A549 treated with CpdA at 1 μM for 4 hours (cell line): ENCODE measurements at places on chromosomes 2 and 18. TPM values are rescaled to one million over a fixed set of nuclear protein-coding genes. Genes with fewer than 3 reads are reported as not detected.

The CD8B gene
- total RNA-seq: not detected in 5 replicates

The GRHL1 gene
- total RNA-seq: 0.77 to 1.6 TPM (median 0.81 TPM) in 5 replicates

The PROM2 gene
- total RNA-seq: 0.15 TPM in 1 of 5 replicates, not detected in the others

The CRYBA2 gene
- total RNA-seq: 0.44 TPM in 1 of 5 replicates, not detected in the others

The OXER1 gene
- total RNA-seq: not detected in 5 replicates

The SLC5A7 gene
- total RNA-seq: not detected in 5 replicates

The LYG2 gene
- not detected in 5 replicates for total RNA-seq

The DNER gene
- total RNA-seq: 5.0 to 8.5 TPM (median 6.4 TPM) in 5 replicates

The STPG4 gene
- 0.12 TPM in 1 of 5 replicates, not detected in the others for total RNA-seq

The DSG1 gene
- total RNA-seq: not detected in 5 replicates

The SERPINB12 gene
- not detected in 5 replicates for total RNA-seq

The TUBB8B gene
- total RNA-seq: not detected in 5 replicates

The G6PC2 gene
- not detected in 5 replicates for total RNA-seq

The SLC35G4 gene
- total RNA-seq: not detected in 5 replicates

The CCDC121 gene
- total RNA-seq: 3.1 to 3.7 TPM (median 3.5 TPM) in 5 replicates

The LYPD6B gene
- not detected in 5 replicates for total RNA-seq

The FBXO41 gene
- total RNA-seq: 4.6 to 6.4 TPM (median 5.1 TPM) in 5 replicates

The SLC23A3 gene
- total RNA-seq: 0.37 to 0.72 TPM (median 0.44 TPM) in 5 replicates

The PID1 gene
- 2.8 to 3.6 TPM (median 3.0 TPM) in 5 replicates for total RNA-seq

The BCL2 gene
- total RNA-seq: 0.52 to 0.73 TPM (median 0.58 TPM) in 5 replicates

The ERBB4 gene
- total RNA-seq: not detected in 5 replicates

The IL1B gene
- total RNA-seq: 0.09 to 0.40 TPM (median 0.24 TPM) in 5 replicates

The FSIP2 gene
- not detected in 5 replicates for total RNA-seq

The ASB1 gene
- 37.2 to 58.7 TPM (median 56.3 TPM) in 5 replicates for total RNA-seq

The PROKR1 gene
- total RNA-seq: 0.03 TPM in 1 of 5 replicates, not detected in the others

The CAPN14 gene
- total RNA-seq: 0.02 to 0.06 TPM in 2 of 5 replicates, not detected in the others

The BIN1 gene
- total RNA-seq: 30.9 to 34.7 TPM (median 32.6 TPM) in 5 replicates

The CAPN10 gene
- total RNA-seq: 15.9 to 28.9 TPM (median 22.6 TPM) in 5 replicates

The CDH19 gene
- total RNA-seq: 0.98 to 2.3 TPM (median 1.5 TPM) in 5 replicates

The NT5C1B gene
- total RNA-seq: not detected in 5 replicates

The INO80C gene
- 20.9 to 25.7 TPM (median 23.4 TPM) in 5 replicates for total RNA-seq

The TEKT4 gene
- total RNA-seq: 0.02 TPM in 1 of 5 replicates, not detected in the others

The DYNAP gene
- total RNA-seq: not detected in 5 replicates

The EVX2 gene
- total RNA-seq: not detected in 5 replicates

The SPIRE1 gene
- total RNA-seq: 11.5 to 20.6 TPM (median 15.4 TPM) in 5 replicates

The GPR39 gene
- 9.8 to 11.8 TPM (median 11.6 TPM) in 5 replicates for total RNA-seq

The STAT4 gene
- 3.2 to 4.5 TPM (median 3.8 TPM) in 5 replicates for total RNA-seq

The RBM45 gene
- 10.4 to 13.7 TPM (median 11.2 TPM) in 5 replicates for total RNA-seq

The CFAP65 gene
- total RNA-seq: 0.10 to 0.34 TPM (median 0.14 TPM) in 5 replicates

The HRH4 gene
- 0.01 TPM in 1 of 5 replicates, not detected in the others for total RNA-seq

The MARCHF4 gene
- 53.4 to 70.8 TPM (median 57.2 TPM) in 5 replicates for total RNA-seq

The ZNF385B gene
- 0.03 TPM in 1 of 5 replicates, not detected in the others for total RNA-seq

The COLEC11 gene
- total RNA-seq: 0.22 to 0.84 TPM (median 0.56 TPM) in 5 replicates

The CERS6 gene
- total RNA-seq: 14.3 to 16.3 TPM (median 15.1 TPM) in 5 replicates

The UGT1A5 gene
- total RNA-seq: not detected in 5 replicates

The TBR1 gene
- 0.03 TPM in 1 of 5 replicates, not detected in the others for total RNA-seq

The CHRND gene
- total RNA-seq: not detected in 5 replicates

The GYPC gene
- not detected in 5 replicates for total RNA-seq

The SLC19A3 gene
- 2.5 to 3.6 TPM (median 2.8 TPM) in 5 replicates for total RNA-seq

The LYG1 gene
- total RNA-seq: 1.3 to 2.0 TPM (median 1.6 TPM) in 5 replicates

The CCDC178 gene
- total RNA-seq: not detected in 5 replicates

The MYCN gene
- not detected in 5 replicates for total RNA-seq

The INHBB gene
- 11.5 to 19.8 TPM (median 13.6 TPM) in 5 replicates for total RNA-seq

The SERPINB2 gene
- 0.06 to 0.08 TPM (median 0.07 TPM) in 3 of 5 replicates, not detected in the others for total RNA-seq

The ANKRD62 gene
- total RNA-seq: not detected in 5 replicates

The ERFE gene
- 6.3 to 8.2 TPM (median 6.9 TPM) in 5 replicates for total RNA-seq
